ENCODE measurements at places on chromosomes 5 and 9.

GRCh38 chr5:120043431-120043830, 414.1 kb downstream of the FAM170A start:
- no peak for DNase-seq

DNA sequence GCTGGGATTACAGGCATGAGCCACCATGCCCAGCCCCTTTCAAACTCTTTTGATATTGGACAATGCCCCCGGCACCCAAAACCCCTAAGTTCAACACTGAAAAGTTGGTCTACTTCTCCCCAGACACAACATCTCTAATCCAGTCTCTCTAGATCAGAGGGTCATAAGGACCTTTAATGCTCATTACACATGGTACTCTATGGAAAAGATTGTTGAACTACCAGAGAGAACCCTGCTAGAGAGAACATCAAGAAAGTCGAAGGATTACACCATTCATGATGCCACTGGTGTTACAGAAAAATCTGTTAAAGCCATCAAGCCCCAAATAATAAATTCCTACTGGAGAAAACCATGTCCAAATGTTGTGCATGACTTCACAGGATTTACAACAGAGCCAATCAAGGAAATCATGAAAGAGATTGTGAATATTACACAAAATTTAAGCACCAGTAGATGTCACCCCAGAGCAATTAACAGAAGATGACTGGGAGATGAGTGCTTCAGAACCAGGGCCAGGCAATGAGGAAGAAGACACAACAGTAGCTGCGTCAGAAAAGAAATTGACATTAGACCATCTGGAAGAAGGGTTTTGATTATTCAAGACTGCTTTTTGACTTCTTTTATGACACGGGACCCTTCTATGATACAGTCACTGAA, 28.3 kb upstream of the NIPAL4 start:
- DNase-seq = no peak

GRCh38 chr5:157470631-157471030, 10.6 kb downstream of the NIPAL4 start:
- no peak for DNase-seq

GRCh38 chr5:176389135-176390123, 878 bp downstream of the HIGD2A start:
- no peak for DNase-seq

GRCh38 chr5:159337016-159337955, 7.0 kb upstream of the IL12B start:
- DNase-seq = no peak

DNA sequence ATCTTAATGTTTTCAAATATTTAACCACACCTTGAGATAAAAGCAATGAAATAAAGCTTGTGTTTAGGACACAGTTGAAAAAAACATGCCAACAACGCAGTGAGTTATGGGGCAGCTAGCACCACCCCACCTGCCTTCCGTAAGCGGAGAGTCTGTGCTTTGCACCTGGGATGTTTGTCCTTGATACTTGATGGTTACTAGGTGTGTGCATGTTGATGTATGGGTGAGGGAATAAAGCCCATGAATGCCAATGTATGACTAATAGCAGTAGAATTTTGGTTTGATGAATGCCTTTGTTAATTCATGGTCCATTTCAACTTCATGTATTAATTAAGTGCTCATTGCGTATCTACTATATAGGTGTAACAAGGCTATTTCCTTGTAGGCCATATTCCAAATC, 74.0 kb downstream of the PCSK5 start:
- DNase-seq = no peak

DNA sequence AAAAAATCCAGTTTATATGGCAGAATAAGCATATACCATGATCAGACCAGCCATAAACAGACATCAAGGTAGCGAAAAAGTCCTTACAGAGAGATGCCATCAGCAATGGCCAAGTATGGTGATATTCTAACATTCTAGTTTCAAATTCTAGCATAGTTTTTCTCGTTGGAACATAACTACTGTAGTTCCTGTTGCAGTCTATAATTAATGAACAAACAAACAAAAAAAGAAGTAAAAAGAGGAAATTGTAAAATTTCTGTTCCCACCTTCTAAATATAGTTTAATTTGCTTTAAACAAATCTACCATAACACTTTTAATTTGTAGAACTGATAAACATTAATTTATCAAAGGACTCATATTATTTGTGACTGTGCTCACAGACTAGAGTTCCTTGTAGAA, 9.9 kb upstream of the CD180 start:
- no peak for DNase-seq

DNA sequence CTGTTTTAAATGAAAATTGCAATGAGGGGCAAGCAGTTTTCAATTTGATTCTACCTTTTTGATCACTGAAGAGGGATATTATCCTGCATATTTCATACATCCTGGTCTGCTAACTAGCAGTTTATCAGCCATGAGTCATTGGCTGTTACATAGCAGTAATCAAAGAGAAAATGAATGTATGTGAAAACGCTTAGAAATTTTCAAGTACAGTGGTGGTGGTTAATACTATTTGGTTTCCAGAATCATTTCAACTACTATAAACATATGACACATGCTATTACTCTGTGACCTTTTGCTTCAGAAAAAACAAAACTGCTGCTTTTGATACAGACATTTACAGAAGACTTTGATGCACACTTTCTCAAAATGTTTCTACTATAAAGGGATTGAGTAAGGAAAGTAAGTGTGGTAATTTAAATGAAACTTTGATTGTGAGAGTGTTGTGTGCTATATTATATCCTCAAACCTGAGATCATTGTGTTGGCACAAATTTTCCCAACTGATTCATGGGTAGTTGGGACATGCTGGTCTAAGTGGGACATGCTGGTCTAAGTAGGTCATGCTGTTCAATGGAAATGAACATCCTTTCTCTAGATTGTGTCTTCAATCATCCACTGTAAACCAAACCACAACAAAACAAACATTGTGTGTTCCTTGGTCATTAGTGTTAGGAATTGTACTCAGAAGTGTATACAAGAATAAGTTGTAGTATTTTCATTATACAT, 5.1 kb downstream of the RNF14 start:
- DNase-seq = no peak

DNA sequence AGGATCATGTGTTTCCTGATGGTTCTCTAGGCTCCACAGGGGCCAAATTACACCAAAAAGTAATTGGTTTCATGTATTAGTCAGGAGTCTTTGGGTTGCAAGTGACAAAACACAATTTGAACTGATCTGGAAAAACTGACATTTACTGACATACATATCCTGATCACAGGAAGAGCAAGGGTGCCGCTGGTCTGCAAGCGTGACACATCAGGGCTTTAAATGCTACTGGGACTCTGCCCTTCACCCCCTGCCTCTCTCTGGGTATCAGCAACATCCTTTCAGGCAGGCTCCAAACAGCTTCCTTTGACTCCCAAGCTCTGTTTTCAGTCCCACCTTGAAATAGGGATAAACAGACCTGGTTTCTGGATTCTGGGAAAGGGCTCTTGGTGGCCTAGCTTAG, 197.5 kb downstream of the PALM2AKAP2 start:
- no peak for DNase-seq

- no peak for DNase-seq
Observed at GRCh38 chr5:146794326-146795029, 84.1 kb downstream of the PPP2R2B start.

DNA sequence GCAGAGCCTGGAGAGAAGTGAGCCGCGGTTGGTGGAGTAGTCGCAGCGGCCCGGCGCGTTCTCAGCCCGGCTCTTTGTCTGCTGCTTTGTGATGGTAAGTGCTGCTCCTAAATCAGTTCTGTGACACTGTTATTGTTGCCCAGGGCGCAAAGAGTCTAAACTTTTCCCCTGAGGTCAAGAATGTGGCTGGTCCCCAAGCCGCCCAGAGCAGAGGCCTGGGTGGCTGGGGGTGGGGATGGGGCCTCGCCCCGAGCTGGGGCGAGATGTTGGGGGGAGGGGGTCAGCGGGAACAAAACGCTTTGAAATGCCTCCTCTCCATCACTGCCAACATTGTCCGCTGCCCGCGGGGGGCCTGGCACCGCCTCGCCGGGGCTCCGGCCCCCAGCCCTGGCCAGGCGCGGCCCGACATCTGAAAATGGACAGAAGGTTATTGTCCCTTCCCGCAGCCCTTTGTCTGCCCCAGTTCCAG, 11.7 kb upstream of the CERCAM start:
- DNase-seq = no peak

- no peak for DNase-seq
Observed at GRCh38 chr5:53642061-53642460, 81.6 kb downstream of the NDUFS4 start.

- no peak for DNase-seq
Observed at GRCh38 chr5:141663506-141663905, 12.3 kb upstream of the FCHSD1 start.

- DNase-seq = no peak
Observed at GRCh38 chr9:3809724-3810123, 283.9 kb upstream of the RFX3 start.

GRCh38 chr9:18678821-18679590, 205.1 kb downstream of the ADAMTSL1 start:
- no peak for DNase-seq

DNA sequence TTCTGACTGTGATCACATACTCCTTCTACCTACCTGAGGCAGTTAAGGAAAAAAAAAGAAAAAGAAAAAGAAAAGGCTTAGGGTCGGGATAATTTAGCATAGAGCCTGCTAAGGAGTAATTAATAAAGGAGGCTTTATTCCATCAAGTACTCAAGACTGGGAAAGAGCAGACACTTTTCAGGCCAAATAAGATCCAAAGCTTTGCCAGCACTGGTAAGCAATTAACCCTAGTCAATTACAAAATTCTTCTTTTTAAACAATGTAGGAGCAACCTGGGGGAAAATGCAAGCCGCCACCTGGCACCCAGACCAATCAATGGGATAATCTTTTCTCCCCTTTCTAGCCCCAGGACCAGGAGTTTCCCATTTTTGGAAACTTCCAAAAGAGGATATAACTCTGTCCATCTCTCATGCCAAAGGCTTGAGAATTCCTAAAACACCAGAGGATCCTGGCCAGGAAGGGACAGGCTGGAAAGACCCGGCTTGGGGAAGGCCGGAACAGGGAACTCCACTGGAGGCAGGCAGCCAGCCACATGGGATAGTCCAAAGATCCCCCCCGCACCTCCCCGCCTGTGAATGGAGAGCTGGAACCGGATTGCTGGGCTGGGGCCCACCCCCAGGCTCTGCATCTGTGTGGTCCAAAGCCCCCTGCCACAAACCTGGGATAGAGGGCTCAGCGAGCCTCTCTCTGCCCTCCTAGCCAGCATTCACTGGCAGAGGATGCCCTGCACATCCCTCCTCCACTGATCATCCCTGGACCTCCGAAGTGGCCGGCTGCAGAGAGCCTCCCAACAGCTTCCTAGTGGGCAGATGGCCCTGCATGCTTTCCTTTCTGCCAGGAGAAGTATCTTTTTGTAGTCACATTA, 117.8 kb downstream of the ZNF354C start:
- DNase-seq = no peak

DNA sequence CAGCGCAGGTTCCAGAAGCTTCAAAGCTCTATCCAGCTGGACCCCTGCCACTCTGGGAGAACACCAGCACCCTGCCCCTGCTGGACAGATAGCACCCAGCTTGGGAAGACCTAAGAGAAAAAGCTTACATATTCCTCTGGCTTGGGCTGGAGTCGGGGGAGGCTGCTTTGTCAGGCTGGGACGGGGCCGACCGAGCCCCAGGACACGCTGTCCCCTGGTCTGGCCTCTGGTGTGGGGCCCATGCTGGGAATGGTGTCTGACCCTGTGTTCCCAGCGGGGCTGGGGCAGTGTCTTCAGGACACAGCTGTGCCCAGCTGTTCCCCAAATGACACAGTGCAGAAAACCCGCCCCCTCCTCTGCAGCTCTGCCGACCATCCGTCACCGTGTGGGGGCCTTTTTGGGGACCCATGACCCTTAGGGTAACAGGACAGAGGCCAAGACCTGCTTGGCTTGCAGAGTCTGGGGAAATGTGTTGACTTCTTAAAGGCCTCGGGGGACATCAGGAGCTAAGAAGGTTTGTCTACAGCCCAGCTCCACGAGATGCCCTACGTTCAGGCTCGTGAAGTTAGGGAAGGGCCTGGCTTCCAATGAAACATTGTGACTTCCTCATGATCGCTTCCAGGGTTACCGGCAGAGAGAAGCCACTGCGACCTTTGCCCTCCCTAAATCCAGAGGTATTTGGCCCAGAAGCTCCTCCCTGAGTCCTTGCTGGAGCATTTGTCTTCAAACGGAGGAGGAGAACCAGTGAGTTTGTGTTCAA, 20.4 kb upstream of the SLC2A6 start:
- no peak for DNase-seq

DNA sequence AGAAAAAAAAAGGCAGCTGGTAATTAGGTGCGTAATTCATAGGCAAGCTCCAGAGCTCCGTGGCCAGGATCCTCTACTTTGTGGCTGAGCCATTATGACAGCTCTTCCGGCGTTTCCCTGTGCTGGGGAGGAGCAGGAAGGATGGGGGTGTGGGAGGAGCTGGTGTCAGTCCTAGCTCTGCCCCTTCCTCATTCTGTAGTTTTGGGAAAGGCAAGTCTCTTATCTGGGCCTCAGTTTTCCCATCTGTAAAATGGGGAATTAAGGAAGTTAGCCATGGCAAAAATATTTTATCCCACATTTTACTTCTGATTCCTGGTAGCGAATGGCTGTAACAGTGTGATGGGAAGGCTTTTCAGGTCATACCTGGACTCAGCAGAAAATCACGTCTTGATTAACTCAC, 81.1 kb downstream of the SEC61B start:
- no peak for DNase-seq

DNA sequence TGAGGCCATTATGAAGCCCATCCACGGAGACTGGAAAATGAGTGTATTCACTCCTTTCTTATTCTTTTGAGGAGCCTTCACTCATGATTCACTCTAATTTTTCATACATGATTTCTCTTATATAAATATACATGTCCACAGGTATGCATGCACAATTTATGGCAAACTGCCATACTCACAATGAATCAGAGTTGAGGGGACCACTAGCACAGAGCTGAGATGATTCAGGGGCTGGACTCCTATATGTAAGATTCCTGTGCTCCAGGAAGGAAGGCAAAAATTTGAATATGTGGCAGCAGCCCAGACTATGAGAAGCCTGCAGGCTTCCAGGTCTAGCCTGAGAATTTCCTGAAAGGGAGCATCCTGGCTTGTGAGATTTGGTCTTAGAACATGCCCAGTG, 484.6 kb downstream of the PRELID2 start:
- no peak for DNase-seq

DNA sequence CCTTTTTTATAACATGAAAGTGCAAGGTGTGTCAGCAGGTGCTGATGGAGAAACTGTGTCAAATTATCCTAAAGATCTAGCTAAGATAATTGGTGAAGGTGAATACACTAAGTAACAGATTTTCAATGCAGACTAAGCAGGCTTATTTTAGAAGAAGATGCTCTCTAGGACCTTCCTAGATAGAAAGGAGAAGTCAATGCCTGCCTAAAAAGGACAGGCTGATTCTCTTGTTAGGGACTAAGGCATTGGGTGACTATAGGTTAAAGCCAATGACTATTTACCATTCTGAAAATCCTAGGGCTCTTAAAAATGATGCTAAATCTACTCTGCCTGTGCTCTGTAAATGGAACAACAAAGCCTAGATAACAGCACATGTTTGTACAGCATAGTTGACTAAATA, 1682.4 kb downstream of the MAT2B start:
- no peak for DNase-seq

- no peak for DNase-seq
Observed at GRCh38 chr9:74556685-74557084, 59.5 kb downstream of the RORB start.

All from stimulated activated CD4-positive, alpha-beta T cell treated with anti-CD3 and anti-CD28 coated beads, Interleukin-12 subunit alpha, Interleukin-12 subunit beta, amount 100 ng/mL, for 4 hours (primary cell).